ENCODE measurements at places on chromosomes 12 and 14.
A peak's percentile ranks its signal among the peaks of the same experiment; 100 is the strongest.

- peak; percentile 92 for DNase-seq
Observed at GRCh38 chr12:6182279-6182898, 17.8 kb upstream of the CD9 start.

GRCh38 chr12:54132976-54133771 lies 55.6 kb downstream of the SMUG1 start:
- no peak for DNase-seq

DNA sequence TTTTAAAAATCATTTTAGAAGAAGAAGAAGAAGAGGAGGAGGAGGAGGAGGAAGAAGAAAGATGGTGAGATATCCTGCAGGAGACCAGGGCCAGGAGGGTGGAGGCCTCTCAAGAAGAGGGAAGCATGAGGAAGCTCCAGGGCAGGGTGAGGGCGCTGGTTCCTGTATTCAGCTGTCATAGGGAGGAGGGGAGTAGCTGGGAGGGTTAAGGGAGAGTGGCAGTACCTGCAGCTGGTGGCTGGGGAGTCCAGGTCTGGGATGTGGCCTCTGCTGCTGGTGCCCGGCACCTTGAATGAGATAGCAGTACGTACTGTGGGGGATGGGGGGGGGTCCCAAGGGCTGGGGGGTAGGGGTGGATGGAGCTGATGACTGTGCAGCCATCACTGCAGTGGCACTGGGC lies 9.8 kb downstream of the RBP5 start:
- DNase-seq, result no peak

- no peak for DNase-seq
Observed at GRCh38 chr12:97324471-97324870, 138.1 kb upstream of the RMST start.

- peak; percentile 75 for DNase-seq
Observed at GRCh38 chr12:5588591-5588990, 156.7 kb downstream of the NTF3 start.

DNA sequence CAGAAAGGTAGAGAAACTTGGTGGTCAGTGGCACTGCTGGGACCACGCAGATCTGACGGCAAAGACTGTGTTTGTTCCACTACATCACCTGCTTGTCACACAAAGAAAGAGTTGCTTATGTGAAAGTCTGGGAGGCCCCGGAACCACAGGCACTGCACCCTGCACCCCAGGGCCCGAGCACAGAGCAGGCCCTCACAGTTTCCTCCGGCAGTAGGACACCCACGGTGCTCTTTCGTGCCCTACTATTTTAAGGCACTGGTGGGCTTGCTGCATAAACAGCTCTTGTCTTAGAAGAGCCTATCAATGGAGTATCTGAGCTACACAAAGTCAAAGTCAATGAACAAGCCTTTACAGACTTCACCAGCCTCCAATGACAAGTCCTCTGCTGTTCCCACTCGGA lies 8.0 kb downstream of the LGMN start:
- DNase-seq, result no peak

- DNase-seq, result no peak
Observed at GRCh38 chr12:50639721-50640120, 124.2 kb upstream of the ATF1 start.

- DNase-seq, result no peak
Observed at GRCh38 chr12:24087294-24087693, 137.8 kb upstream of the SOX5 start.

- no peak for DNase-seq
Observed at GRCh38 chr12:115402443-115403180, 718.6 kb upstream of the TBX3 start.

DNA sequence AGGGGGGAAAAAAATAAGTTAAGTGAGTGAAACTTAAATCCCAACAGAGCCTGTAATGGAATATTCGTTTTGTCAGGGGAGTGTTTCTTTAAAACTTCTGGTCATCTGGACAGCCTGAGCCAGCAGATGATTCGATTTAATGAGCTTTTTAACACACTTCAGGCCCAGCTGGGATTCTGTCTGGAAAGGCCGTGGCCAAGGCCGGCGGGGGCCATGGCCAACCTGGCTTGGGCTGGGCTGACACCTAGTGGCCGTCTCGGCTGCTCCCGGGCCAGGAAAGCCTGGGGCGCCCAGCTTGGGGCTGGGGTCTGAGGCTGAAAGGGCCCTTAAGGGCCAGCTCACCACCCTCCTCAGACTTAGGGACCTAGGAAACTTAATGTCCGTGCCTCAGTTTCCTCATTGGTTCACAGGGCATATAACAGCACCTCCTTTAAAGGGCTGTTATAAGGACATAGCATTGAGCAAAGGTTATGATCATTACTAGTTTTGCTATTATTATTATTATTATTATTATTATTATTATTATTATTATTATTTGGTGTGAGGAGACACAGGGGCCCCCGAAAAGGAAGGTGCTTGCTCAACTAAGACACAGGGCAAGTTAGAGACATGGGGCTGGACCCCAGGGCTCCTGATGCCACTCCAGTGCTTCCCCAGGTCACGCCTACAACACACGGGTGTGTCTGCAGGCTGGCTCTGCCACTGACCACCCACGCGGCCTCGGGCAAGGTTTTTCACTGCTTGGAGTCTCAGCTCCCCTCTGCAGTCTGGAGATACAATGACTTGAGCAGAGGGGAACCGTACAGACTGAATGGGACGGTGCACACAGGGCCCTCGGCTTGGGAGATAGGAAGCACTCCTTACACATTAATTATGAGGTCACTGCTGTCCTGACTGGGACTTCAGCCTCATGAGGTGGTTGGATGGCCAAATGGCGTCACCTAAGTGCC lies 84.0 kb downstream of the SYNE3 start:
- DNase-seq, result peak; percentile 58

GRCh38 chr14:54713379-54713778 lies 146.5 kb downstream of the SAMD4A start:
- peak; percentile 68 for DNase-seq

DNA sequence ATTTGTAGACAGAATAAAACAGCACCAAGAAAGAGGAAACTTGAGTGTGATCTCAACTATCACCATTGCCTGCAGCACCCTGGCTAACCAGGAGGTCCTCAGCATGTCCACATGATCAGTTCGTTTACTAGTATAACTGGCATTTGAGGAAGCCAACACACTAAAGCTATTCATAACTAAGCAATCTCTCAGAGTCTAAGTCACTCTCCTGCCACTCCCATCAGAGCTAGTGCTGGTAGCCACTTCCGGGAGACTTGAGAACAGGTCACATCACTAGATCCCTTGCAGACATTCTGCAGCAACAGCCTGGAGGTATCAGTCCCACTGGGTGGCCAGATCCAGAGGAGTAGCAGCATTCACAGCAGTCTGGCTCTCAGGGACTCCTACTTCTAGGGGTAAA lies 352.9 kb upstream of the OR4E1 start:
- no peak for DNase-seq

DNA sequence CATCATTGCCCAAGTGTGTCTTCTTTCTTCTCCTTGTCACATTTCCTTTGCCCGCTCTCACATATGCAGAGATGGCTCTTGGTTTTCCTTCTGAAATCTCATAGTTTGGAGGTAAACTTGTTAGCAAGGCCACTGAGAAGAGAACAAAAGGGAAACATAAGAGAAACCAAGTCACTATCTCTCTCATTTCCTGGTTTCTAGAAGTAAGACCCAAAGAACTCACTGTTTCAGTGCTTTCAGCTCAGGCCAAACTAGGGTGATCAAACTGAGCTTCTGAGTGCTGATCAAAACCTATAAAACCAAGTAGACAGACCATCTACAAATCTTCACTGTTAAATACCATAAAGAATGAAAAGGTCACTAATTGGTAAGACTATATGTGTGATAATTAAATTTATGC lies 275.4 kb upstream of the BTG1 start:
- DNase-seq, result no peak

DNA sequence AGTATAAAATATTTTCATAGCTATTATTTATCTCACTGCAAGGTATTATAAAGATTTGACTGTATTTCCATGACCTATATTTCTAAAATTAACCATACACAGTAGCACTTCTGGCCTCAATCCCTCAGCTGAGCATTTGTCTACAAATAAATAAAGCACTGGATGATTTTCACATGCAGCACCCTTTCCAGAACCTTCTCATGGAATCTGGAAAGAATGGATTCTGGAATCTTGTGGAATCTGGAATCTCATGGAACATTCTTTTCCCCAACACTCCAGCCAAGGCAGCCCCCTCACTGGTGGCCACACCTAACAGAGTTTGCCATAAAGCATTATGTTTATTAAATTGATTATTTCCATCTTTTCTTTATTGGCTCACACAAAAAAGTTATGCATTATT lies 199.2 kb downstream of the MSRB3 start:
- no peak for DNase-seq

DNA sequence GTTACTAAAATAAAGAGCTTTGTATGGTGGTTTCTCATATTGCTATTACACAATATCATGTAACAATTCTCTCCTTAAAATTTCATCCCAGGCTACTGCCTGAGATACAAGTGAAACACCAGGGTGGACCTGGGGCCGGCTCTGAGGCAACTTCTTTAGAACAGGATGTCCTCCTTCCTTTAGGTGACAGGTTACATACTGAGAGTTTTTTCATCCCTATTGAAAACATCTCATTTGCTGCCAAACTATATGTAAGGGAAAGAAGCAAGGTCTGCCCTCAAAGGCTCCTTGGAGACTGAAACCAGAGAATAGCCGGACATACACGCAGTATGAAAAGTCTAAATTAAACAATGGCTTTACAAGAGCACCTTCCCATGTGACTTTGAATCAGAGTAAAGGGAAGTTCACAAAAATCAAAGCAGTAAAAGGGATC lies 139.9 kb downstream of the DUSP6 start:
- peak; percentile 66 for DNase-seq

GRCh38 chr12:21987755-21988154 lies 46.5 kb upstream of the ABCC9 start:
- DNase-seq, result no peak

DNA sequence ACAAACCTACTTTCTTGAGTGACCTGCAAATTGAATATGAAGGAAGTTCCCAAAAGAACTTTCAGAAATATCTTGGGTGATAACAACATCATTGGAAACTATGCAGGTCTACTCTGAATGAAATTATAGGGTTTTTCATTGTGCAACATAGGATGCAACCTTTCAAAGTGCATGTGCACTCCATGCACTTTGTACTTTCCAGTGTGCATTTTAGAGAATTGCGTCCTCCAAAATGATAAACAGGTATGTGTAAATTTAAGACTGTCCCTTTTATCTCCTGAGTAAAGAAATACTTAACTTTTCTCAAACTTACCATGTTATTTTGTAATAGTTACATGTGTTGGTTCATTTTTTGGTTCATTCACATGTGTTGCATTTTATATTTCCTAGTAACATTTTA lies 13.2 kb downstream of the SRSF5 start:
- no peak for DNase-seq

DNA sequence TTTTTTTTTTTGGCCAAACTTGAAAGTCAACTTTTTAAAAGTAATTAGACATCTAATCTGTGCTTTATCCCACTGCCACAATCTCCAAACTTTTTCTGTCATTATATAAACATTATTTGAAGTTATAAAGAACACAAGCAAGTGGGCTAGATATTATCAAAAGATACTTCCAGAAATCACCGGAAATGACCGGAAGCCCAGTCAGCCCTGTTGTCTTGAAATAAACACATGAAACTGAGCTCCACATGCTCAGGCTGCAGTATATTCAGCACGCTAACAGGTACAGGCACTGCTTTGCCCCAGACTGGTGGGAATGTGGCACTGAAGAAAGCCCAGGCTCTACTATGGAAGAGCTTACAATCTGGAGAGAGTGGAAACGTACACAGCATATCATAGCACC lies 158.9 kb upstream of the PLEKHG7 start:
- no peak for DNase-seq

- no peak for DNase-seq
Observed at GRCh38 chr12:93390549-93391297, 13.0 kb downstream of the NUDT4 start.

DNA sequence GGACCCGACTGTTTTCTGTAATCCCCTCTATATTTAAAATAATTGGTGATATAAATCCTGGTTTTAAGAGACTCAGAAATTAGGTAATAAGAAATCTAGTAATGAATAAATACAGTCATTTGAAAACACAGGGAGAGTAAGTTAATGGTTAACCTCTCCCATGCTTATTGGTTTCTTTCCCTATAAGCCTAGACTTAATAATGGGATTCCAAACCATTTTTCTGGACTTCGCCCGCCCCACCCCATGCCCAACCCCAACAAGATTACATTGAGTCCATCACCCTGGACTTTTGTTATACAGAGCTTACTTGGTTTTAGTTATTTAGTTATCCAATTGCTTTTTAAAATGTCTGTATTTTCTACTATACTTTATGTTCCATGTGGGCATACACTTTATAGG lies 98.7 kb downstream of the WIF1 start:
- DNase-seq, result no peak

DNA sequence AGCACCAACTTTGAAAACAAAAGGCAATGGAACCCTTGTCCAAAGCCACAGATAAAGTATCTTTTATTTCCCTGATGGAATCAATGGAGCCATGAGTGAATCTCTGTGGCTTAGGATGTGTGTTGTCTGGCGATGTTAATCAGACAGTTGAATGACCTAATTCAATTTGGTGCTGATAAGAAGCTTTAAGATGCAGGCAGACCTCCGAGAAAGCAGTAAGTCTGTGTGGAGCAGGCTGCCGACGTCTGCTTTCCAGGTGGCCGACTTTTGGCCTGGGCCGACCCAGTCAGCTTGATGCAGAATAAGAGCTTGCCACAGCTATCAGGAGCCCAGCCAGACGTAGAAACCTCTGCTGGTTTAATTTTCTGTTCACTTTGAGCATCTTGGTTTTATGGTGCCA lies 21.1 kb upstream of the TMEM132C start:
- DNase-seq, result no peak

- no peak for DNase-seq
Observed at GRCh38 chr12:109588461-109589239, 15.1 kb downstream of the MVK start.

DNA sequence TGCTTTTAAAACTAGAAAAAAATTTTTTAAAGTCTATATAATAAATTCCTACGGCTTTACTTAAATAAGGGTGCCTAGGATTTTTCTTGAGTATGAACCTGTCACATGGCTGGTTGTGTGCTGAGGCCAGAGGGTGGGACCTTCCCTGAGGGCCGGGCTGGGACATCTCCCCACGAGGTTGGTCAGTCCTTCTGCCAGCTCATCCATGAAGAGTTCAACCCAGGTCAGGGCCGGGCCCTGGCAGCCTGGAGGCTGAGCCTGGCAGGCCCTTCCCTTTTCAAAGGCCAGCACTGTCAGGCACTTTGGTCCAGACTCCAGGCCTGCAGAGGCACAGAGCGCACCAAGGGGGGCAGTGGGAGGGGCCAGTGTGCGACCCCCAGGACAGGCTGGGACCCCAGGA lies 31.7 kb downstream of the TNFAIP2 start:
- DNase-seq, result peak; percentile 24

DNA sequence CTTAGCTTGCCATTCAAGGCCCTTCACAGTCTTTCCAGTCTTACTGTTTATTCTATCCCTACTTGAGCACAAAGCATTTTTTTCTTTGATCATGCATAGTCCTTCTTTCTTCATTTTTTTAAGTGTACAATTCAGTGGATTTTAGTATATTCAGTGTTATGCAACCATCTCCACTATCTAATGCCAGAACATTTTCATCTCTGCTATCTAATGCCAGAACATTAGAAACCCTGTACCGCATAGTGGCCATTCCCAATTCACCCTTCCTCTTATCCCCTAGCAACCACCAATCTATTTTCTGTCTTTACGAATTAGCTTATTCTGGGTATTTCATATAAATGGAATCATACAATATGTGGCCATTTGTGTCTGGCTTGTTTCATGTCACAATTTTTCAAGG lies 13.4 kb downstream of the LPCAT3 start:
- no peak for DNase-seq
